Activated CD4-positive, alpha-beta T cell treated with anti-CD3 and anti-CD28 coated beads for 48 hours (primary cell): ENCODE measurements at places on chromosomes 4 and X.

DNA sequence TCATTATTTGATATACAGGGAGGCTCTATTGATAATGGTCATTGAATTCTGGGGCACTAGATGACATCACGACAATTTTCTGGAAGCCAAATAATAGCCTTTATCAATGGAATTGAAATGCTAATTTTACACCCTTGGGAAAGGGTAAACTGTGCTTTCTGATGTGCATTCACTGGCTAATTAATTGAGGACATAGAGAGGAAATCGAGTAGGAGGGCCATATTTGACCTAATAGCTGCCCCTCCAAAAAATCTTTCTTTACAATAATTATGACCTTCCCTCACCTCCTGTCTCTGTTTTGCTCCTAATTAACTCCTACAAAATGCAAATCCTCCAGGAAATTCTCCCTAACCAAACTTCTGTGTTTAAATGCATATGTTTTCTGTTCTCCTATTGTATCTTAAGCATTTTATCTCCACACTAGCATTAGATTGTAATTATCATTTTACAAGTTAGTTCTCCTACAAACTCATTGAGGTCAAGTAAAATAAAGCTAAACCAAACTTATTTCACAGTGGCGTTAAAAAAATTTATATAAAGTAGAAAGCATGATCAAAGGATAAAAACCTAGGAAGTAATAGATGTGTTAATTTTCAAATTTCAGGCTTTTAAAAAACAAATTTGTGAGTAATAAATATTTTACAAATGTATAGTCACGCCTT lies 1414.0 kb upstream of the AGA start:
- DNase-seq = no peak

- no peak for DNase-seq
Observed at GRCh38 chr4:77310931-77311330, 153.9 kb downstream of the CCNG2 start.

DNA sequence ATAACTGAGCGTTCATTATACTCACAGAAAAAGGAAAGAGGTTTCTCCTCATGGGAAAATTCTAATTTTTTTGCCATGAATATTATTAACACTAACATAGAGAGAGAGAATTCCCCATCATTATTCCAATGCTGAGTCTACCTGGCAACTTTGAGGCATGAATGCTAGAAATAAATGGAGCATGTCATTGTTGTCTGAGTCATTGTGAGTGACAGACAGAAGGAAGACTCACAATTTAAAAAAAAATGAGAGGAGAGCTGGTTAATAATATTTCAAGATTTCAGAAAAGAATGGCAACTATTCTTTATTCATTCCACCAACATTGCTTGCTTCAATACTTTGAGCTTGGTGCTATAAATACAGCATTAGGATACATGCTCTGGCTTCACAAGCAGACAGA lies 170.4 kb upstream of the HS3ST1 start:
- DNase-seq = no peak

DNA sequence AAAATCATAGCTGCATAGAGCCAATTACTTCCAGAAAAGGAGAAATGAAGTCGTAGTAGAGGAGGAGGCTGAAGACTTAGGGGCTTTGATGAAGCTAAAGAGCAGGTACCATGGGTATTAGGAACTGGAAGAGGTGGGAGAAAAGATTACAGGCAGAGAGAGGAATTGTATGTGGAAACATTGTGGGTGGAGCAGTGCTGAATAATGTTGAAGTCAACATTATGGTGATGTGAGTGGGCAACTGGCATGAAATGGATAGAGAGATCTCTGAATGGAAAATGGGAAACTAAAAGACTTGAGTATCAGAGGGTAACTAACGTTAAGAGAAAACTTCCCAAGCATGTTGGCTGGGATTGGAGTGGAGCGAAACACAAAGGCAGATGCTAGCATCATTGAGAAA lies 92.5 kb downstream of the AREG start:
- no peak for DNase-seq

GRCh38 chr4:52106191-52106590 lies 55.1 kb downstream of the SPATA18 start:
- DNase-seq = no peak

DNA sequence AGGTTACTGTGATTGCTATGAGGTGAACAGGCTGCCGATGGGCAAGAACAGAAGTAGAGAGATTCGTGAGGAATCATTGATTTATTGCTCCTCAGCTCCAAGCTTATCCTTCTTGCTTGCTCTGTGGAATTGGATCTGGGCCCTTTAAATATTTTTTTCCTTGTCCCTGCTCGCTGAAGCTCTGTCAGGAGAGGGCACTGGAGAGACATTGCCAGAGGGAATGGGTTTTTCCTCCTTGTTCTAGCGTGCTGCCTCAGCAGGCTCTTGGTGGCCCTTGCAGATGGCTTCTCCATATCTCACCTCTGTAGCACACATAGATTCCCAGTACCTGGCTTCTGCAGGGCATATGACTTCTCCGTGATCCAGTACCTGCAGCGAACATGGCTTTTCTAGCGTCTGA lies 67.4 kb downstream of the CNGA2 start:
- no peak for DNase-seq

- DNase-seq = no peak
Observed at GRCh38 chr4:168769837-168770236, 240.2 kb downstream of the CBR4 start.

GRCh38 chrX:106973433-106974149 lies 26.4 kb downstream of the MORC4 start:
- DNase-seq = no peak

DNA sequence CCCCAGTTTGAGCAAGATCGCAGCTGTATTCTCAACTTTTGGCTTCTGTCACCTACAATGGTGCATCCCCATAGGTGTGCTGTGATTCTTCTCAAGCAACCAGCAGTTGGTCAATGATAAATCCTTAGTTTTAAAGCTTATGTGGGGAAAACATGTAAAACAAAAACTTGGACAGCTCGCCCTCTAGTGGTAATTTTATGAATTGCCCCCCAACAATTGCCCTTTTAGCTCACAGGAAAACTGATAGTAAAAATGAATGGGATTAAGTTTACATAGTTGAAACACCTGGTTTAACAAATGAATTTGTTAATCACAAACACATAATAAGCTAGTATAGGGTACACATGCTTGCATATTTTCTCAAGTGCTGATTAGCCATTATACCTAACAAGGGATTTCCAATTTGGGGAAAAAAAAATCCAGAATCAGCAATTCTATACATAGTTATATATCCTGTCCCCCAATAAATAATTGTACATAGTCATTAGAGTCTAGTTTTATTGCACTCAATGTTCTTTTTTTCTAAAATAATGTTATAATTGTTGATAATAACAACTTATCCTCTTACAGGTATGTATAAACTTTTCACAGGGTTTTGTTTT lies 30.1 kb downstream of the TEX13A start:
- DNase-seq = peak; percentile 2

DNA sequence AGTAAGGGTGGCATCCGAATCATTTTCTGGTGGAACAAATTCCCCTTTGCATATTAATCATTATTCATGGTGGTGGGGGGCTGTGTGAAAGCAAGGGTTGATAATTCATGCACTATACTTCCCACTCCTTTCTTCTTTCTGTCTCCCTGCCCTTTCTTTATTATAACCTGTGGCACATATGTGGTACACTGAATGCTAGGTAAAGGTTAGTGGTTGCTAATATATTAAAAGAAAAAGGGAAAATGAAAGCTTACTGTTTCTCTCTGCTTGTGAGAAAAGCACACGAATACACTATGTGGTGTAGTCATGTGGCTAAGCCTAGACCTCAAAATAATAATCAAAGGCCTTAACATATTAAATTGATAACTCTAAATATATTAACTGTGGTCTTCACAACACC lies 178.4 kb upstream of the RPS6KA3 start:
- DNase-seq = no peak

DNA sequence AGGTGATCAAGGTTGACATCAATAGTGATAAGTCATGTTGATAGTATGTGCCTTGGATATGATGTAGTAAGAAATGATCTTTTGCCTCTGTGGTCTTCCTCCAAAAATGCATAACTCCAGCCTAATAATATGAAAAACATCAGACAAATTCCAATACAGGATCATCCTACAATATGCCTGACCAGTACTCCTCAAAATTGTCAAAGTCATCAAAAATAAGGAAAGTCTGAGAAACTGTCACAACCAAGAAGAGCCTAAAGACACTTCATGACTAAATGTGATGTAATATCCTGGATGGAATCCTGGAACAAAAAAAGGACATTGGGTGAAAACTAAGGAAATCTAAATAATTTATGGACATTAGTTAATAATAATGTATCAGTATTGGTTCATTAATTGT lies 50.3 kb upstream of the LCORL start:
- no peak for DNase-seq
